ENCODE measurements at places on chromosomes 5 and 9.

- no peak overlapping the region for H3K27ac ChIP-seq
- H3K36me3 ChIP-seq: no peaks in the 10 kb centered on the region
- no peaks in the 10 kb centered on the region for H3K4me1 ChIP-seq
- no peak overlapping the region for H3K4me3 ChIP-seq
- no peak for DNase-seq
These were observed 100.4 kb upstream of the IRX2 start for GRCh38 chr5:2851895-2852294.

GRCh38 chr9:91761362-91761761 is 188.7 kb downstream of the ROR2 start:
- peaks cover 15% of the 10 kb centered on the region for H3K36me3 ChIP-seq
- H3K4me1 ChIP-seq: peaks cover 3% of the 10 kb centered on the region

DNA sequence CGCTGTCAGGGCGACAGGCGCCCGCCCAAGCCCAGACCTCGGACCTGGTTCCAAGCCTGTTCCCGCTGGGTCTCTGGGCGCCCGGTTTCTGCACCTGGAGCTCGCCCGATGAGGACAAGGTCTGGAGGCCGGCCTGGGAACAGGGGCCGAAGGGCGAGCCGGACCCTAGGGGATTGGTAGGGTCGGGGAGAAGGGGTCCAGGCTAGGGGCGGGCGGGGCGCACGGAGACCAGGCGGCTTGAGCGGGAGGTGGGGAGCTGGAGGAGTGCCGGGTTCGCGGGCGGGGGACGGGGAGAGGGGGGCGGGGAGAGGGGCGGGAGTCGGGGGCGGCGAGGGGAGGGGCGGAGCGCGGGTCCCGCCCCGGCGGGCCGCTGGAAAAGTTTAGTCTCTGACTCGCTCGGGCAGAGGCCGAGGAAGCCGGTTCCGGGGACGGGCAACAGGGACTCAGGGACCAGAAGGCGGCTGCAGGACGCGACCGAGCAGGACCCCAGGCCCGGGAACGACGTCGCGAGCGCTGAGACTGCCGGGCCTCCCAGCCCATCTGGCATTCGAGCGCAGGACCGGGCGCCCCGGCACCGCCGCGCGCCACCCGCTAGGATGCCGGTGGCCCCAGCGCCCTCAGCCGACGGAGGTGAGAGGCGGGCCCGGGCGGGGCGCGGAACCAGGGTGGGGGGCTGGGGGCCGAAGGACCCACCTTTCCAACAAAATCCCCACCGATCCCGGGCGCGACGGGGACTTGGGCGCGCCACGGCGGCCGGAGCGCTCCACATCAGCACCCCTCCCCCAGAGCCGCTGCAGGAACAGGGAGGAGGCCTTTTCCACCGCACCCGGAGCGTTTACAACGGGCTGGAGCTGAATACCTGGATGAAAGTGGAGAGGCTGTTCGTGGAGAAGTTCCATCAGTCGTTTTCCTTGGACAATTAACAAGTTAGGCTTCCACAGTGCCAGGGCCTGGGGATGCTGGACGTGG is at the start of gene S1PR3:
TSS of gene S1PR3 (plus strand) at position 403 of the 969 bp plus-strand sequence. CDS start 9,733 bp downstream, outside the sequence.
- DNase-seq: peak; percentile 66
- no peaks in the 10 kb centered on the region for H3K4me1 ChIP-seq
- no peaks in the 10 kb centered on the region for H3K36me3 ChIP-seq
- no peaks in the 10 kb centered on the region for H3K27me3 ChIP-seq

DNA sequence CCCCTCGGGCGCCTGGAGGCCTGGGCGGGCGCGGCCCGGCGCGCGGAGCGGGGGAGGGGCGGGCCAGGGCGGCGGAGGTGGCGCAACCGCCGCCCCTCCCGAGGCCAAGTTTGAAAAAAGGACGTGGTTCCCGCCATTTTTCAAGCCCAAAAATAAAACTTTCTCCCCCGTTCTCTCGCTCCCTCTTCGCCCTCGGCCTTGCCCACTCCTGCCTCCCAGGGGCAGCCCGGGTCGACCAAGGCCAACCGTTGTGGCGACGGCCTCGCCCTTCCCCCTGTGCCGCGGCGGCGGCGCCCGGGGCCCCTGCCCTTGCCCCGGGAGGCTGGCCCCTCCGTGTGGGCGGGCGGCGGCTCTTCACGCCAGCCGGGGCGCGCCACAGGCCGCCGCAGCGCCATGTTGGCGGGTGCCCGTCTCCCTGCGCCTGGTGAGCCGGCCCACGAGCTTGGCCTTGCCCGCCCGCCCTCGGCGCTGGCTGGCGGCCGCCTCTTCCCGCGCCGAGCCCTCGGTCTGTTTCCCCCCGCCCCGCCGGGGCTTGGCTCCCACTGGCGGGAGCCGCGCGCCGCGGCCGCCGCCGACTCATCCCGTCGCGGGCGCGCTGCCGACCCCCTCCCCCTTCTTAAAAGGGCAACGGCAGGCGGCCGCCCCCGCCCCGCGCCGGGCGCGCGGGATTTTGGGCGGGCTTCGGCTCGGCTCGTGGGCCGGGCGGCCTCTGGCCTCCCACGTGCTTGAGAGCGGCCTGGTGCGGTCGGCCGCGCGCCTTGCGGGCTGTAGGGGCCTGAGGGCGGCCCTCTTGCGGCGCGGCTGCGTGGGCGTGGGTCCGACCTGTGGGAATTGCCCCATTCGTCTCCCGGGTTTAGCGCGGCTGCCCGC is 1.3 kb downstream of the ANP32B start:
- peaks cover 32% of the 10 kb centered on the region for H3K36me3 ChIP-seq
- H3K27me3 ChIP-seq: no peaks in the 10 kb centered on the region
- peak overlapping the region; percentile 99 for H3K27ac ChIP-seq
- H3K4me1 ChIP-seq: peaks cover 59% of the 10 kb centered on the region
- peak; percentile 78 for DNase-seq

- H3K4me1 ChIP-seq: peaks cover 9% of the 10 kb centered on the region
- no peak for DNase-seq
- H3K36me3 ChIP-seq: peaks cover 10% of the 10 kb centered on the region
These were observed 35.9 kb downstream of the KIF2A start for GRCh38 chr5:62341783-62342475.

GRCh38 chr5:15447209-15447608 is 52.8 kb upstream of the FBXL7 start:
- H3K4me1 ChIP-seq: no peaks in the 10 kb centered on the region
- DNase-seq: no peak
- no peaks in the 10 kb centered on the region for H3K27me3 ChIP-seq
- no peak overlapping the region for H3K27ac ChIP-seq
- H3K4me3 ChIP-seq: no peak overlapping the region
- H3K36me3 ChIP-seq: no peaks in the 10 kb centered on the region

DNA sequence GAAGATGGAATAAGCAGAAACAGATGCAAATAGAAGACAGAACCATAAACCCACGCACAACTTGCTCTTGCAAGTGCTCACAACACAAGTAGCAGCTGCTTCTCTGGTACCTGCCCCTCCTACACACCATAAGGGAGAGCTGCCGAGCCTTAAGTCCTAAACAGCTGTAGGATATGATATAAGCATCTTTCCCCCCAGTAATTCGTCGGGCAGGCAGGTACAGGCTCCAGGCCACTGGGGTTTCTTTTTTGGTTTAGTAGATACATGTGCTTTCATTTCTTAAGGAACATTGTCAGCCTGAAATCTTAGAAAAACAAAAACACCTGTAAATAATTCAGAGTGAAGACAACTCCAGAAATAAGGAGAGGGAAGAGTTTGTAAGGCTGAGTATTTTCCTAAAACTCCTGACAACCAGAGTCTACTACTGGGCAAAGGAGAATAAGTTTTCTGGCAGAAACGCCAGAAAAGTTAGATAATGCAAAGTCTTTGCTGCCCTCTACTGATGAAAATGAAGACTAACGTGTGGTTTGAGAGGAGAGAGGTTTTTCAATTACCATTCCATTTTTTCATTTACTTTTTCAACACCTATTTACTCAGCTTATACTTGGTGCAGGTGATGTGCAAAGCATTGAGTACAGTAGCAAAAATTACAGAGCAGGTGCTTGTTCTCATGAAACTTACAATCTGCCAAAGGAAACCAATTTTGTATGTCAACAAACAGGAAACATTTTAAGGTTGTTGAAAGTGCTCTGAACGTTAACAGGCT is 20.1 kb upstream of the TCERG1 start:
- peak; percentile 32 for DNase-seq
- no peaks in the 10 kb centered on the region for H3K36me3 ChIP-seq

All from K562 (cell line).